H54 (cell line): ENCODE measurements at places on chromosomes 4 and X.

DNA sequence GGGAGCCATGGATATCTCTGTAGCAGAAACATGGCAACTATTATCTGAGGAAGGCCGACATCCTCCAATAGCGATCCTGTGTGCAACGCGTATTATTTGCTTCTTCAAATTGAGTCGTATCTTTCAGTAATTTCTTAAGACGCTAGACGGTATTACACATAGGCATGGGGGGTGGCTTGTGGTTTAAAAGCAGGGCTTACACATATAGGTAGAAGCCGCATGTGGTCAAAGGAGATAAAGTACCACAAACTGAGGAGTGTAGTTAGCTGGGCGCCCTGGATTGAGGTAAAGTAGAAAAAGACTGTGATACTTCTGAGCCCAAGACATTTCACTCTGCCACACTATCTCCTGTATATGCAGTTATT lies 94.6 kb downstream of the SORBS2 start:
- DNase-seq = no peak

DNA sequence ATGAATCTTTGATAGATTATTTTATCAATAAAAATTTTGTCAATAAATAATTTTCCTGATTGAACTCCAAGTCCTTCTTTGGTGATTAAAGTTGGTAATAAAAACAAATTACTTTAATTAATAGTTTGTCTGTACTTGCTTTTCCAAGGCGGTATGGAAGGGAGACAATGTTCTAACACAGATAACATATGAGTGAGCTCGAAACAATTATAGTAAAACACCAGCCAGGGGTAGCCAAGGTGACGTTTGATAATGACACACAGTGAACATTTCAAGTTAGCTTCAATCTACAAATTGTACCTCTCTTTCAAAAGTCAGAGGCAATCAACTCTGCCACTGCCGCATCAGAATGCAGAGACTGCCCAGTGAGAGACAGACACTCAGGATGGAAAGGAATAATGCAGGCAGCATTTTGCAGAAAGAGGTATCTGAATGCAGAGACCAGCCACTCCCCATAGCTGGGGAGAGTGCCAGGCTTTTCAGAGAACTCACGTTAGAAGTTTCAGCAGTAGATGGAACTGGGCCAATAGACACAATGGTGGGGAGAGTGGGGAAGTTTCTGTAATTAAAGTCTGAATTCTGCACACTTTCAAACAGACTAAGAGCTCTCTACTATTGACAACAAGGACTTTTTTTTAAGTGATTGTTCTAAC lies 18.1 kb upstream of the ATOH1 start:
- DNase-seq = no peak

GRCh38 chr4:8774071-8774470 lies 97.6 kb downstream of the HMX1 start:
- DNase-seq = no peak

- no peak for DNase-seq
Observed at GRCh38 chr4:189510601-189511000, 430.1 kb upstream of the FRG1 start.

DNA sequence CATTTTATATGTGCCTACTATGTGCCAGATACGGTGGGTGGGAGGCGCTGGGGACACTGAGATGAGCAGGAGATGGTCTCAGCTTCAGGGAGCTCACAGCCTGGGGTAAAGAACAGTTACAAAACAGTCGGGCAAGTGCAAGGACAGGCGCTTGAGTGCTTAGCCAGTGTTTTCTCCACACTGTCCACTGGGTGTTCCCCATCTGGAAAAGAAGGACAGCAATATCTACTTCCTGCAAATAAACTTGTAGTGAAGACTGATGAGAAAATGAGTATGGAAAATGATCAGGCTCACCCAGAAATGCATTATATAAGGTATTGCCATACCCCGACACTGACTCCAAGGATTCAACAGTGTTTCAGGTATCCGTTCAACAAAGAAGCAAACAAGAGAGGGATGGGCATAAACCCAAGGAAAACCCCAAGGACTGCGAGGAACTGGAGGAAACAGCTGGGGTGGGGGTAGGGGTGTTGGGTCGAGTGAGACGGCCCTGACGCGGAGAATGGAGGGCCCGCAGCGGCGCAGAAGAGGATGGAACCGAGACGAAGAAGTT lies 835 bp downstream of the TMEM185A start:
- peak; percentile 7 for DNase-seq

DNA sequence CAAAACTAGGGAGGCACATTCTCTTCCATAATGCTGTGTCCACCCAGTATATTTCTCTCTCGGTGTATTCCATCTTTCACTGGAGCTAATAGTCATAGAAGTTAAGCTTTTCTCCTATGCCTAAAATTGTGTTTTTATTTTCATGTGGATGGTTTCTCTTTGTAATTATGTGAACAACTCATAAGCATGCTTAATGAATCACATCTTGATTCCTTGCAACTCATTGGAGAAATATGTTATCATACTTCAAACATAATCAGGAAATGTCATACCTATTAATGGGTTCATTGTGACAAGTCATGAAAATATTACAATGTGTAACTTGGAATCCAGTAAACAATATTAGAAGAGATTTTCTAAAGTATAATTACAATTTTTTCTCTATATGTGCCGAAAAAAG lies 186.3 kb downstream of the SLC7A11 start:
- DNase-seq = no peak

- no peak for DNase-seq
Observed at GRCh38 chr4:101279377-101279871, 67.9 kb downstream of the PPP3CA start.

DNA sequence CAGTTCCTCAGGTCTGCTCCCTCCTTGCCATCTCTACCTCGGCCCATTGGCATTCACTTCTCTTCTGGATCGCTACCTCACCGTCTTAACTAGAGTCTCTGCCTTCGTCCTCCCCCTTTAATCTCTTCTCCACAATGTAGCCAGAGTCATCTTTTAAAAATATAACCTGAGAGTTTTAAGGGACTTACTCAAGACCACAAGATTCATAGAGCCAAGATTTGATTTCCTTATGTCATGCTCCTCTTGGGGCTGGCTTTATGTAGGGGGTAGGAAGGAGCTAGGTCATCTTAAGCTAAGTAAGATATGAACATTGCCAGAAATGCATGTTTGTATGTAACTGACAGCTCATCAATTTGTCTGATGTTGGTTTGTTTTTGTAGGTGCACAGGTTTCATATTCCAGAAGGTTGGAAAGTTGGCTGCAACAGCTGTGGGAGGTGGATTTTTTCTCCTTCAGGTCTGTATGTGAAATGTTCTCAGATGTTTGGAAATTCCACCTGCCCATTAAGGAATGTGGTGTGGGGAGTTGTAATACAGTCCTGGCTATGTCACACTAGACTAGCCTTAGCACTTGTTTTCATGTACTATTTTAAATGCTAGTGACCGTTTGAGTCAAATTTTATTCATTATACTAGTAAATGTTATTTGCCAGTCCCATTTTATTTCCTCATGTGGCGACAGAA lies 19.6 kb downstream of the FUNDC2 start:
- DNase-seq = no peak

GRCh38 chr4:24912252-24913118 lies at the start of gene CCDC149:
CCDC149 (minus strand) TSS chr4:24913042; CDS start chr4:24912864, 178 bp downstream.
- DNase-seq = peak; percentile 25

DNA sequence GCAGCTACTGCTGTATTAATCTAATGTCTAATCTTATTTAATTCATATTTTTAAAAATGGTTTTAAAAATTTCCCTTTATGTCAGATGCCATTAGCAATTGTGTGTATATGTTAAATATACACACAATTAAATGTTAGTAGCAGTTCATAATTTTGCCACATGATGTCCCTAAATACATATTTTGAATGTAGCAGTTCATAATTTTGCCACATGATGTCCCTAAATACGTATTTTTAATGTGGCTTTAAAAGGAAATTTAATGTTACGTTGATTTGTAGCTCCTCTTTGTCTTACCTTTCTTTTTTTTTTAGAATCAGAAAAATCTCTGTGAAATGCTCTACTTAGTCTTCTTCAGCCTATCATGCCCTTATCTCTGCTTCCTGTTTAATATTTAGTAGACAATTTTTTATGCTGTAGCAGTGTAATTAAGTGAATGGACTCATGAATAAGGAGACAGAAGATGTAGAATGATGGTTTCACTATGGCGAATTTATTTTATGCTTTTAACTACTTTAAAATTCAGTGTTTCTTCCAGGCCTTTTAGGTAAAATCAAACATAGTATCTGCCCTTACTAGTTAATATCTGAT lies 26.1 kb downstream of the RBM46 start:
- no peak for DNase-seq

- DNase-seq = no peak
Observed at GRCh38 chr4:17033768-17034181, 135.3 kb upstream of the LDB2 start.

GRCh38 chrX:54492340-54492739 lies 3.7 kb downstream of the FGD1 start:
- no peak for DNase-seq

GRCh38 chrX:129227366-129227765 lies 295.9 kb downstream of the SMARCA1 start:
- no peak for DNase-seq

- no peak for DNase-seq
Observed at GRCh38 chrX:137428221-137428661, 137.7 kb upstream of the ZIC3 start.

- DNase-seq = no peak
Observed at GRCh38 chr4:143626134-143626911, 74.2 kb downstream of the FREM3 start.

DNA sequence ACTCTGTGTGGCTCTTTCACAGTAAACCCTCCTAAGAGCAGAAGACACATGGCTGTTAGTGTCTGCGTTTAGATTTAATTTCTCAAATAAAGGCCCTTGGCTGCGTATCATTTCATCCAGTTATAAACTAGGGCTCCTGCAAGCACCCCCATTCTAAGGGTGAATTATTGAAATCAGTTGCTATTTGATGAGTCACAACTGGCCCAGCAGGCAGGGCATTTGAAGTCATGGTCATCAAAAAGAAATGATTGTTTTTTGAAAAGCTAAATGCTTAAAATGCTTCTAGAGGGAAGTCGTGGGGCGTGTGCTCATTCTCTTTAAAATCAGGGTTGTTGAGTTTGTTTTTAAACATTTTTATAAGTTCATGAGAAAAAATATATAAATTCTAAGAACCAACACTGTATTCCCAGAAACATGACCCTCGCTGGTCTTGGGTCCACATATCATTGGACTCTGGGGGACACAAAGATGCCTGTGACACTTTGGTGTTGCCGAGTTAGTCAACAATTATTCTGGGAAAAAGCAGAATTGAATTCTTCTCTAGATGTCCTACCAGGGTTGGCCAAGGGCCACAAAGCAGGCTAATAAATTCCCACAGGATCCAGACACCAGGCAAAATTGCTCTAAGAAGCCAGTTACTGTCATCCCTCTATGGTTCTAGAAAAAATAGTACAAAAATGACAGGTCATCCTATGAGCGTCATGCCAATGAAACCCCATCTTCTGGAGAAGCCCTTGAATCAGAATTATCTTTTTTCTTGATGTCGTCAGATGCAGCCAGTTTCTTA lies 99.5 kb upstream of the MYOZ2 start:
- no peak for DNase-seq

DNA sequence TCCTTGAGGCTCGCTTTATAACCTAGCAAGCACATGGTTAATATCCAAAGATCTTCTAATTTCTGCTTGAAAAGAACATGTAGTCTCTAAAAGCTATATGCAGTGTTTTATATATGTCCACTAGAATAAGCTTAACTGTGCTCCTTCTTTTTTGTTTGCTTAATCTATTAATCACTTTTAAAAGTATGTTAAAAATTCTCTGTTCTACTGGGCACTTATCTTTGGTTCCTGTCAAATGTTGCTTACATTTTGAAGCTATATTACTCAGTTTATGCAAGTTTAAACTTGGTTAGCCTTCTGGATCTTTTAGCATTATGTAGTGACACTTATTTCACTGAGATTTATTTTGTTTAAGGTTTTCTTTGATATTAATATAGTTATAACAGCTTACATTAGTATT lies 32.5 kb downstream of the MAOA start:
- no peak for DNase-seq

DNA sequence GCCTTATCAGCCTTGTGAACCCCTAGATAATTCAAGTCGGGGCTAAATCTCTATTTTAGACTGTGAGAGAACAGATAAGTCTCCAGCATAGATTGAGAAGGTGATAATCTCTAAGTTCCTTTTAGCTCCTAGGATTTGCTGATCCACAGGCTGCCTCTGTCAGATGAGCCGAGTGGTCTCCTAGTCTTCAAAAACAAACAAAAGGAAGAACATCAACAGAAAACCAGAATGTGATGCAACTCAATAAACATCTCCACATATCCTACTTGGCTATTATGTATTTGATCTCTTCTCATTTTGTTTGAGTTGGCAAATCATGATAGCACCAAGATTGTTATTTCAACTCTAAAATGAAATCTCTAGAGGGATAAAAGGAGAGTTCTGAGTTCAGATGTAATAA lies 88.4 kb upstream of the SLC7A11 start:
- DNase-seq = no peak

DNA sequence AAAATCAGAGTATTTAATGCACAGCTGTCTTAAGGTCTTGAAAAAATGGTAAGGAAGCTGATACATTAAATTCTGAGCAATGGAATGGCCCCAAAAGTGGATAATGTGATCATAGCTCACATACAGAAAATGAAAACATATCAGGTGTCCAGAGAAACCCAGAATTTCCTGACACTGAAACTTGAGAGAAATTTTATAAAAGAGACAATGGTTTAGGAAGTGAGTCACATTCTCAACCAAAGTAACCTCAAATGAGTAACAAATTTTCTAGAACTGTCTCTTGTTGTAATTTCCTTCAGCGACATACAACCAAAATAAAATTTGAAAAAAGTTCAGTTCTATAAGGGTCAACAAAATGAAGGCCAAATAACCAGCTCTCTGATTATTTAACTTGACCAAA lies 37.4 kb upstream of the PACRGL start:
- no peak for DNase-seq

DNA sequence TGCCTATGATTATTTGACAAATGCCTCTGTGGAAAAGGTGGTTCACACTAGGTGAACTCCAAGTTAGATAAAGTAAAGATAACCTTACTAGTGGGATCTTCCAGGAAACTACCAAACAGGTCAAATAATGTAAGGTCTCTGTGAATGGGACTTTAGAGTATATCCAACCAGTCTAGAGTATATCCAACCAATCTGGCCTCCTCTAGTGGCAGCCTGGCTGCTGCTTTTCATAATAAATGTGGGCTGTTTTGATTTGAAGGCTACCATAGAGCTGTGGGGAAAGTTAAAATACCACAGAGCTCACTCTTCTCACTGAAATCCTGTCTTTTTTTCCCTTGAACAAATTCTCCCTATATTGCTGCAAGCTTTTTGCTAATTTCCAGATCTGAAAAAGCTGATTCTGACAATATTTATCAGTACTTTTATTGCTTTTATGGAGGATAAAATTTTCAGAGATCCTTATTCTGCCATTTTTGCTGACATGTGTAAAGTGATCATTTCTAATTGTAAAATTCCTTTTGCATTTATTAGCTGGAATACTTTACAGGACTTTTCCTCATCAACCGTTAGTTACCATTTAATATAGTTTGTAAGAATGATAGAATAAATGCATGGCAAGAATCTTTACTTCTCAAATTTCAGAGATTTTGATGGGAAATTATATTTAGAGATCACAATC lies 111.3 kb downstream of the TET2 start:
- no peak for DNase-seq
